ENCODE measurements at places on chromosomes 12 and 14.

DNA sequence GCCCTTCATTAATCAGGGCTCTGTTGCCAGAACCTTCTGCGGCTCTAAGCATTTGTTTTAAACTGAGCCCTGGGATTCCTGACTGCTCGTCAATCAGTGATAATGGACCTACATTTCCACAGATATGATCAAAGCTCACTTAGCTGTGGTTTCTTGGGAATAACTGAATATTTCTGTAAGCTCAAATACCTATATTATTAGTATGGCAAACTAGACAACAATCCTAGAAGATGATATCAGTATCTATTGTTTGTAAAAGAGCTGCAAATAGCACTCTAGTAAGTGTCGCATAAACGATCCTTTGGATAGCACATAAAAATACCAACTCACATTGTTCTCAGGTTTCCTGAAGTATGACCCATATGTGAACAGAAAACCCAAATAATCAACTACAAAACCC lies 150.4 kb downstream of the PPM1H start:
- DNase-seq: no peak

DNA sequence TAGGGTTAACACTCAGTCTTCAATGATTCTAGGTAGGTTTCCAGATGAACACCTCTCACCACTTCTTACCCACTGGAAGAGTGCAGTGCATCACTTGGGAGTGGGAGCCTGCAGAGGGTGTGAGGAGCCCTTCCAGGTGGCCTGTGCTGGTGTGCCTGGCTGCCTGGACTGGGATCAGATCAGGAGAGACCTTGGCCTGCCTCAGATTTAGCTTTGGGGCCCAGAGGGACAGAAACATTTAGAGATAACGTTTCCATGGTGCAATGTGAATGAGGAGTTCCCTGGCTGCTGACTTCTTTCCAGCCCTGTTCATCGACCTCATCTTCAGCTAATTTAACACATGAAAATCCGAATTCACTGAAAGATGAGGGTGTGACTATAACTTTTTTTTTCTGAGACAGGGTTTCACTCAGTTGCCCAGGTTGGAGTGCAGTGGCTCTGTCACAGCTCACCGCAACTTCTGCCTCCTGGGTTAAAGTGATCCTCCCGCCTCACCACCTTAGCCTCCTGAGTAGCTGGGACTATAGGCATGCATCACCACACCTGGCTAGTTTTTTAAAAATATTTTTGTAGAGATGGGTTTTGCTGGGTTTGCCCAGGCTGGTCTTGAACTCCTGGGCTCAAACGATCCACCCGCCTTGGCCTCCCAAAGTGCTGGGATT lies 53.6 kb downstream of the SUSD6 start:
- no peak for DNase-seq

DNA sequence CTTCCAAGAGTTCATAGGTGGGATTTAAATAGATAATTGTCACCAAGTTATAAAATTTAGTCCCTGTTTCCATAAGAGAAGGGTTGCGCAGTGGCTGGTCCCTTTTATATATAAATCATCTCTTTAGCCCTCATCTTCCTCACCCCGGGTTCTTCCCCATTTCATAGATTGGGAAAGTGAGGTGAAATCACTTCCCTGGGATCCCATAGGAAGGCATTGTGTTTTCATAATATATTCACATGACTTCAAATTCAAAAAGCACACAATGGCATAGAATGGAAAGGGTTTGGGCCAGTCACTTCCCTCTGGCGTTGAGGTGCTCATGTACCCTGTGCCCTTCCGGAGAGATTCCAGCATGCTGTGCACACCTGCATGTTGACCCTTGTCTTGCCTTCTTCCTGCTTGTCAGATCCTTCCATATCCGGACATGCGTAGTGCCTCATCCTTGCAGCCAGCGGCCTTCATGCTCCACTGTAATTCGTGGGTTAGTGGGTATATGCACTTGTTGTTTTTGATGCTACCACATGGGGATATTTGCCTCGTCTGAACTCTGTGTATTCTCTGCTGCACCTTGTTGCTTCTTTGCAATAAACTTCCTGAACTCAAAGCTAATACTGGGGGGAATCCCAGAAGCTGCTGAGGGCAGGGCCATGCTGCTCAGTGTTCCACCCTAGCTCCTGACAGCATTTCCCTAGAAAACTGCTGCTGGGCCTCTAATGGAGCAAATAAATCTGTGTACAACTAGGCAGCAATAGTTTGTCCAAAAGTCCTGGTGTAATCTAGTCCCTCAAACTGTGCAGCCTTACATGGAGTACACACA lies 59.6 kb downstream of the ANAPC7 start:
- DNase-seq: no peak

DNA sequence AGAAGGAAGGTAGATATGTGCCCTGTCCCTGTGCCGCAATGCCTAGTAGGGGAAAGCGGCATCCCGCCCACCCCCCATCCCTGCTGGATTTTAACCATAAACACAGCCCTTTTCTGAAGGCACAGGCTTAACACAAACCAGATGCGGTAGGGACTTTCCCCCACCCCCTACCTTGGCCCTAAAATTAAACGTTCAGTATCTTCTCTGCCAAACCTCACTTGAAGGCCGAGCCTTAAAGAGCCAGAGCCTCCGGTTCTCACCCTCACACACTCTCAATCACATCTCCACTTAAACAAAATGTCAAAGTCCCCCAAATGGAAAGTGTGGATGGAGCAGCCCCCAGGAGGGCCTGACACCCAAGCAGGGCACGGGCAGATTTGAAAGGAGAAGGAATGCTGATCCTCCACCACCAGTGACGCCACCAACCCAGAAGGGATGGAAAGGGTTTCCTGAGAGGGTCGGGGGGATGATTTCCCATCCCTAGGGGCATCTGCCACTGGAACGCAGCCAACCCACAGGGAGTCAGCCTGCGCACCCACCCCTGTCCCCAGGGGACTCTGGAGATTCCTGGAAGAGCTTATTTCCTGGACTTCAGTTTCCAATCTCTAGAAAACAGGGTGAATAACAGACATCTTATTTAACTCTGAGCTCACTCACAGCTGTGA lies 26.4 kb downstream of the ACTN1 start:
- DNase-seq: no peak
